AG10803 (cell line): ENCODE measurements at places on chromosomes 4 and X.

- DNase-seq = peak; percentile 18
These were observed 71.3 kb downstream of the SLC9A7 start for GRCh38 chrX:46687619-46688018.

DNA sequence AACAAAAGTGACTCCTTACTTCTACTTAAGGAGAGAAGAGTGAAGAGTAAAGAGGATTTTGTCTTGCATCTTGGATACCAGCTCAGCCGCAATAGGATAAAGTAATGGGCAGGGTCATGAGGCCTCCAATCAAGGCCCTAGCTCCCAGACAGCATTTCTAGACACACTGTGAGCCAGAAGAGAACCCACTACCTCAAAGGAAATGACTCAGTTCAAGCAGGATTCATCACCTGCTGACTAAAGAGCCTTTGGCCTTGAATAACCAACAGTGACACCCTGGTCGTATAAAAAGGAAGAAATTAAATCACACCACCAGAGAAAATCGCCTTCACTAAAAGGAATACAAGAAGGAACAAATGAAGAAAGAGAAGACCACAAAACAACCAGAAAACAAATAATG is 416.1 kb downstream of the PCDH18 start:
- no peak for DNase-seq

GRCh38 chrX:19990151-19990555 is 708 bp downstream of the BCLAF3 start:
- peak; percentile 1 for DNase-seq

- peak; percentile 96 for DNase-seq
These were observed 29.9 kb downstream of the C4orf51 start for GRCh38 chr4:145709843-145710242.

GRCh38 chr4:85909851-85910250 is 434.9 kb downstream of the ARHGAP24 start:
- DNase-seq = no peak

- no peak for DNase-seq
These were observed 361.5 kb upstream of the FMR1 start for GRCh38 chrX:147550217-147550616.

DNA sequence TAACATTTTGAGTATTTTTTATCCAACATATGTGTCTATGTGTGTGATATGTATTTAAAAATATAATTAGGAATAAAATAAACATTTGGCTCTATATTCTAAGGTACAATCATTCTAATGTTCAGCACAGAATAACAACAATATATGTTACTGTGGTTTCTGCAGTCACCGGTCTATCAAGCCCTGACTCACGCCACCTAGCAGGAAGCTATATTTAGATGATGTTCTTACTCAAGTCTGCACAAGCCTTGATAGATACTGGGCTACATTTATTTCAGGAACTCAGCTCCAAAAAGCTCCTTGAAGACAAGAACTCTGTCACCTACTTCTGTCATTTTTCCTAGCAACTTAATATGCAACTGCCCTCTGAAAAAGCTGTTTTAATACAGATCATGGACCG is 152.0 kb upstream of the FTHL17 start:
- peak; percentile 52 for DNase-seq

DNA sequence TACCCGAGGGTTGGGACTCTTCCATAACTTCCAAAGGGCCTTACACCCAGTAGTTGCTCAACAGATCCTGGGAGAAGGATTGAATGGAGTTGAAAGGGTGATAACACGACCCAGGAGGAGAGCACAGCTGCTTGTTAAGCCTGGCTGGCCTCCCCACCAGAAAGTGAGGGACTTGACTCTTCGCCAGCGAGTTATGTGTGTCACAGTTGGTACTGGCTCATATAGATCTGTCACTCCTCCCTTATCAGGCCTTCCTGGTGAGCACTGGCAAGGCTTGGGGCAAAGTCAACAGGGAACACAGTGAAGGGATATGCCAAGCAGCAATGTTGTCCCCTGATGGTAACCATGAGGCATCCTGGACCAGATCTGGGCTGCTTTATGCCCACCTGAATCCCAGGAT is 35.8 kb downstream of the APLN start:
- DNase-seq = no peak

DNA sequence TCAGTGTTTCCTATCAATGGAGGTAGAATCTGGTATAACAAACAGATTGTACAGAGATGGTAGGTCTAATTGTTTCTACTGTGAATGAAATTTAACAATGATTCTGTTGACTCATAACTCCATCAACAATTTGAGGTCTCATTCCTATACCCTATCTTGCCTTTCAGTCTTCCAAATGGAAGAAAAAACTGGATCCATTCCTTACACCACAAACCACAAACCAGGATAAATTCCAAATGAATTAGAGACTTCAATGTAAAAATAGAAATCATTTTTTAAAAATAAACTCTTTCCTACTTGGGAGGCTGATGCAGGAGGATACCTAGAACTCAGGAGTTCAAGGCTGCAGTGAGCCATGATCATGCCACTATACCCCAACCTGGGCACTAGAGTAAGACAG is 114.4 kb upstream of the WDR44 start:
- DNase-seq = peak; percentile 5
